Epithelial cell of proximal tubule (primary cell): ENCODE measurements at places on chromosomes 1 and 21. TPM values are rescaled to one million over a fixed set of nuclear protein-coding genes. Genes with fewer than 3 reads are reported as not detected.

Gene ELF3
- 70.2 and 265 TPM in 2 replicates for total RNA-seq

Gene RNU1-4
- under 0.01 TPM in 2 replicates for total RNA-seq

Gene C4BPA
- total RNA-seq: not detected in 2 replicates

Gene NECTIN4
- 3.0 and 6.1 TPM in 2 replicates for total RNA-seq

Gene GIPC2
- total RNA-seq: 1.4 and 1.5 TPM in 2 replicates

Gene PADI1
- total RNA-seq: 1.1 and 3.4 TPM in 2 replicates

Gene RAB3B
- 15.8 and 35.5 TPM in 2 replicates for total RNA-seq

Gene LCE2B
- not detected in 2 replicates for total RNA-seq

Gene VASH2
- 0.63 and 3.3 TPM in 2 replicates for total RNA-seq

Gene ANP32E
- total RNA-seq: 42.2 and 55.3 TPM in 2 replicates

Gene PRAMEF25
- not detected in 2 replicates for total RNA-seq

Gene KLHDC9
- total RNA-seq: 2.6 and 6.5 TPM in 2 replicates
